ENCODE measurements at places on chromosomes 6 and 20.

GRCh38 chr6:100228834-100229441 lies 234.9 kb upstream of the MCHR2 start:
- DNase-seq = no peak

DNA sequence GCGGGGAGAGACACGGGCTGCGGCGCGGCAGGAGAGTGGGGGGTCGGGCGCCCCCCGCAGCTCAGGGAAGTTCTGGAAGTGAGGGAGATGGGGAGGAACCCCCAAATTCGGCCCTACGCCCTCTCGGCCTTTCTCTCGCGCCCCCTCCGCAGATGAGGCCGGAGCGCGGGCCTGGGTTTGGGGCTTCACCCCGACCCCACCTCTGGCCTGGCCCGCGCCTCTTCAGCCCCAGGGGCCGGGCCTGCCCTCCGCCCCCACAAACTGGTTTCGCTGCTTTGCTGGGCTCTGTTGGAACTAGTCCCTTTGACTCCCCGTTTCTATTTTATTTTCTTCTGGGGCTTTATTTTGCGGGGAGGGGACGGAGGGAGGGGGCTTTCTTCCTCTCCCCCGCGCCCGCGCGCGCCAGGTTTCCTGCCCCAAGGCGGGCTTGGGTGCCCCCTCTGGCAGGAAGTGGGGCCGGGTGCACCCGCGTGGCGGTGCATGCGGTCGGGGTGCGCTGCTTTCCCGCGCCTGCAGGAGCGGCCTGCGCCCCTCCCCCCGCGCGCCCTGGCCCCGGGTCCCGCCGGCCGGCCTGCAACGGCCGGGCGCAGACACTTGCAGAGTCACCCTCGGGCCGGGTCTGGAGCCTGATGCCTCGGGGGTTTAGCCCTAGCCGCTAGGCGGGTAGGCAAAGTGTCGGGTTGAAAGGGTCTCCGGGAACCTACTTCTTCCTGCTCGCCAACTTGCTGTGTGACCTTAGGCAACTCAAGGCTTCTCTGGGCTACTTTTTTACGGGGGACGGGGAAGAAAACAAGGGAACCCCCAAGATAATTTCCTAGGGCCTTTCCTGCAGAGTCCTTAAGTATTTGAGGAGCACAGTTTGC lies 1.3 kb downstream of the HMGA1 start:
- no peak for DNase-seq

GRCh38 chr6:26327450-26328264 lies 37.3 kb upstream of the BTN3A2 start:
- DNase-seq = peak; percentile 76

DNA sequence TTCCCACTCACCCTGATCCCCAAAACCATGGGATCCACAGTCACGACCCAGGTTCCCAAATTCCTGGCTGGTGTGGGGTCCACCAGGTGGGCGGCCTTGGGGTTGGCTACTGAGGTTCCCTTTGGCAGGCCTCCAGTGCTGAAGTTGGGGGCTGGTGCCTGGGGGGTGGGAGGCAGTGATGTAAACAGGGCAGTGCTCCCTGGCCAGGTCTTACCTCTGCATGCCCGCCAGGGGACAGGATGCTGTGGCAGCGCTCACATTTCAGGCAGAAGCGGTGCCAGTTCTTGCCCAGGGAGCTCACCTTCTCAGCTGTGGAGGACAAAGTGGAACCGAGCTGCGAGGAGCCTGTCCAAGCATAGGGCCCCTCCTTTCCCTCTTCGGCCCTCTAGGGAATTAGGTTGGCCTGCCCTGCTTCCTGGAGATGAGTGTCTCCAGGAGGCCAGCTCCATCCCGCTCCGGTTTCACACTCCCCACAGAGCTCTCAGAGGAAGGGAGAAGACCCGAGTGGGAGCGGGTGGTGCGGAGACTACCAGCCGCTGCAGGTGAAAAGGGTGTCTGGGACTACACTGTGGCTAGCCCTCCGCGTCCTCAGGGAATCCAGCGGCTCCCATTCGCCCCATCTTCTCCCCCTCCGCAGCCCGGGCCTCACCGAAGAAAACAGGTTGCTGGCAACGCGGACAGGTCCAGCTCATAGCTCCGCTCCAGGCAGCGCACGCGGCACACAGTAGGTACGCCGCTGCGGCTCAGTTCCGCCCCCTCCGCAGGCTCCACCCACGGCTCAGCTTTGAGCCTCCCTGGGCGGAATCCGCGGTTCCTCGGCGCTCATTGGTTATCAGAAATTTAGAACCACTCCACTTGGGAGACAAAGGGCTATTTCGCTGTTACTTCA lies at the start of gene CRIP3:
Gene CRIP3 (minus strand): TSS at position 726 of the 889 bp plus-strand sequence. CDS start 34 bp downstream, at position 692.
- peak; percentile 29 for DNase-seq

DNA sequence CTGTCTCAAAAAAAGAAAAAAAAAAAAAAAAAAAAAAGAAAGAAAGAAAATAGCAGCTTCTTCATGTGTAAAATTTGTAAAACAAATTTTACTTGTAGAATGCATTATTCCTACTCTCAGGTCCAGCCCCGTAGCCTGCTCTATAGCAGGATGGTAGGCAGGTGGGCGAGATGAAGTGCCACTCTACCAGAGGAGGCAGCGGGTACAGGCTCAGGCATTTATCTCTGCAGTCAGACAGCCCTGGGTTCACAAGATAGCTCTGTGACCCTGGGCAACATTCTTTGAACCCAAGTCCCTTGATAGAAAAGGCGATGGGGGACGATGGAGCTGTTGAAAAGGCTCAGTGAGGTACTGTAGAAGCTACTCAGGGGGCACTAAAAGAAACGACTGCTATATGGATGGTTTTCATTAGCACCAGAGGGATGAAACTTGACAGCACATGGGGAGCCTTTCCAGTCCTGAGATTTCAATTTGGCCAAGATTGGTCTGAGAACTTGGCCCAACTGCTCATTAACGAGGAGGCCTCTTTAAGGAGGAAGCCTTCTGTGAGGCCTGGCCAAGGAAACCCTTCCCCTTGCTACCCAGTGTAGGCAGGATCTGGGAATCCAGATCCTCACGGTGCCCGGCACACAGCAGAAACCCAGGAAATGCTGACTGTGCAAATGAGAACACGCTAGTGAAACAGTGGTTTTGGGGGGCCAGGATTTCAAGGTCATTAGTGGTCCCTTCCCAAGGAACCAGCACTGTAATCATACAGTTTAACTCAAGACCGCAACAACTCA lies 63.1 kb downstream of the MYH7B start:
- no peak for DNase-seq

DNA sequence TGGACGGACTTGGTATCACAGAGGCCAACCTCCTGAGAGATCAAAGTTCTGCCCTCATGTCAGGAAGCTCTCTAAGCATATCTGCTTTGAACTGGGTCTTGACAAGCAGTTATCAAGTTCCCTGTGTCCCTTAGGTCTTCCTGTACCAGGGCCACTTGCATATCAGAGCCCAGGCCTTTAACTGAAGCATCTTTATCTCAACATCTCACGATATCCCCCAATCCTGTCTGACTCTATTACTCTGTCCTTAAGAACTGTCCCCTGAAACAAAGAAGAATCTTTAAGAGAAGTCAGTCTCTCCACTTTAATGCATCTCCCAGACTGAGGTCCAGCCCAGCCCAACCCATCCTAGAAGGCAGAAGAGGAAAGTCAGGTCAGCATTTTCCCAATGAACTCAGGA lies 8.2 kb downstream of the MAS1L start:
- no peak for DNase-seq

- DNase-seq = no peak
Observed at GRCh38 chr6:163501439-163501838, 86.9 kb downstream of the QKI start.

- DNase-seq = no peak
Observed at GRCh38 chr20:33868595-33868994, 57.4 kb downstream of the CHMP4B start.

Data from cerebellar cortex (tissue), 1 donor.